ENCODE measurements at places on chromosomes 3 and 15.

GRCh38 chr3:71294919-71295318 lies 288.6 kb downstream of the FOXP1 start:
- DNase-seq: no peak

- DNase-seq: no peak
Observed at GRCh38 chr15:57376696-57377477, 582 bp downstream of the CGNL1 start.

DNA sequence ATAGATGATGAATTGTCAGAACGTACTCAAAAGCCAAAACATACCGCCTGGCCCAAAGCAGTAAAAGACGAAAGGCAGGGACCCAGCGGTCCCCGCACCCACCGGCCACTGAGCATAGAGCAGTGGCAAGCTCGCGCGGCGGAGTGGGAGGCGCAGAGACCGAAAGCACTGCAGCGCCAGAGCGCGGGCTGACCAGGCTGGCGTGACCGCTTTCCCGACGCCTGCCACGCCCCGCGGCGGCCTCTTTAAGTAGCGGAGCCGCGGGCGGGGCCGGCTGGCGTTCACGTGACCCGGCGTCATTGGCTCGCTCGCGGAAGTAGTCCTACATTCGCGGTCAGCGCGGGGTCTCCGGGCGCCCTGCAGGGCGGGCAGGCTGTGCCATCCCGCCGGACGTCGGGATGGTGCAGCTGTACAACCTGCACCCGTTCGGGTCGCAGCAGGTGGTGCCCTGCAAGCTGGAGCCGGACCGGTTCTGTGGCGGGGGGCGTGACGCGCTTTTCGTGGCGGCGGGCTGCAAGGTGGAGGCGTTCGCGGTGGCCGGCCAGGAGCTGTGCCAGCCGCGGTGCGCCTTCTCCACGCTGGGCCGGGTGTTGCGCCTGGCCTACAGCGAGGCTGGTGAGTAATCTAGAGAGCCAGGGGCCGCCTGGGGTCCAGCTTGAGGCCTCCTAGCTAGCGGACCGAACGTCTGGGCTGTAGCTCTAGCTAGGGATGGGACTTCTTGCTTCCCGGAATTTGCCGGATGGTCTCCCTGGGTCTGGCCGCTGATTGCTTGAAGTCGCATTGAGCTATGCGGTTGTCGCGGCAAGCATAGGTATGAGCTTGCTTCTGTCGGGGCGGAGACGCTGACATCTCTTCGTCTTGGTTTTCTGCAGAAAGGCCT lies at the start of gene HPS3:
Gene HPS3 (plus strand): TSS at position 313 of the 880 bp plus-strand sequence. CDS start 86 bp downstream, at position 399.
- DNase-seq: peak; percentile 73

- no peak for DNase-seq
Observed at GRCh38 chr15:76711351-76711827, 193.8 kb downstream of the SCAPER start.

DNA sequence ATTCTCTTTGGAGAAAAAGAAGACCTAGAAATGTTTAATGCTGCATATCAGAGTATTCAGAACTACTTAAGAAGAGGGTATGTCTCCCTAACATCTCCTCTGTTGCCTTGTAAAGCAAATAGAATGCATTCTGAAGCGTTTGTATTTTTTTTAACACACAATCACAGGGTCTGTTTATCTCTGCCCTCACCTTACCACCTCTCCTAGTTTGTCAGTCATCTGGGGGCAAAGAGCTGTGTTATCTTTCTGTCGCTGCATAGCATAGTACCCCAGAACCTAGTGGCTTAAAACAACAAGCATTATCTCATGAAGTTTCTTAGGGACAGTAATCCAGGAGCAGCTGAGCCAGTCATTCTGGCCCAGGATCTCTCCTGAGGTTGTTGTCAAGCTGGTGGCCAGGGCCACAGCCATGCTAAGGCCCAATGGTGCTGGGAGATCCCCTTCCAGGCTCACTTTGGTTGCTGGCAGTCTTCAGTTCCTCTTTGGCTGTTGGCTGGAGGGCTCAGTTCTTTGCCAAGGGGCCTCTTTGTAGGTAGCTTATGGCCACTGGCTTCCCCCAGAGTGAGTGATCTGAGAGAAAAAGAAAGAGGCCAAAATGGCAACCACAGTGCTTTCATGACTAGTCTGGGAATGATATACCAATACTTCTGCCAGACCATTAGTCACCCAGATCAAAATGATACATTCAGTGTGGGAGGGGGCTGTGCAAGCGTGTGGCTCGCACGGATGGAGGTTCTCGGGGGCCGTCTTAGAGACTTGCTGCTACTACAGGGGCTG lies 17.8 kb downstream of the EDEM1 start:
- DNase-seq: no peak

DNA sequence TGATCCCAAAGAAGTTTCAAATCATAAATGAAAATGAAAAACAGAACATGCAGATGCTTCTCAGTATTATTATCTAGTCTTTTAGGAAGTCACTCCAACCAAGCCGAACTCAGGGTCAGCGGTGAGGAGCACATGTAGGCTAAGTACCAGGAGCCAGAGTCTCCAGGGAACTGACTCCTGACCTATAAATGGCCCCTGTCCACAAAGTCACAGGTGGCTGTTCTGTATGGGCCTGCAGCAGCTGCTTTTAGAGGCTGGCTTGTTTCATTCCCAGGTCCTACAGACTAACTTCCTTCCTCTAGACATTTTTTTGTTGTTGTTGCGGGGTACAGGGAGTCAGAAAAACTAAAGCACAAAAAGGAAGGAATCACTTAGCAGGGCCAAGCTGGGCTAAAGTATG lies 54.6 kb downstream of the DAPK2 start:
- DNase-seq: no peak

DNA sequence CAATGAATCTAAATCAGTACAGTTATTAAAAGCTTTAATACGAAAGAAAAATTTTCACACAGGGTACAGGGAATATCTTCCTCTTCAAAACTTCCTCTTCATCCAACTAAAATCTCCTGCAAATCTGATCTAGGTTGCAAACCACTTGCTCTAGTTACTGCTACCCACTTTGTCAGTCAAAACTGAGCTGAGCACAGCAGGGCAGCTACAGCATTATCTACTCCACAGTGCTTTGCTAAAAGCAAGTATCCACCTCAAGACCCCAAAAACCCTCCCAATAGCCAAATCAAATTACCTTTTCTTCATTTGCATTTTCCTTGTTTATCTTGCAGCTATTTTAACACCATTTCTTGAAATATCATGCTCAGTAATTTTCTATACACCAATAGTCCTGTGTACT lies 14.7 kb downstream of the ZNF280D start:
- no peak for DNase-seq

- no peak for DNase-seq
Observed at GRCh38 chr3:18011387-18011786, 269.0 kb upstream of the TBC1D5 start.

DNA sequence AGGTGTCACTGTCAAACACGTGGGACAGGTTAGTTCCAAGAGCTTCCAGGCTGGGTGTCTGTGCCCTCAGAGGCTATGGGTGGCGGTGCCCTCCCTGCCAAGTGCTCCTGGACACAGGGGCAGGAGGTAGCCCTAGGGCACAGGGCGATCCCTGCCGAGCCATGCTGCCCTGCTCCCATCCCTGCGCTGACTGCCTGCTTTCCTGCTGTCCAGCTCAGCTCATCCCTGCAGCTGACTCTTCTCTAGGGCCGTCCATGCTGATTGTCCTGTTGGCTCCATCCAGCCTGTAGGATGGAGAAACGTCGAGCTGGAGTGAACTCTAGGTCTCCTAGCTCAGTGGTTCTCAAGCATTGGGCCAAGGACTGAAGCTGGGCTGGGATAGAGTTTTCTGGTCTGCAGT lies 3.7 kb downstream of the PDIA5 start:
- no peak for DNase-seq

DNA sequence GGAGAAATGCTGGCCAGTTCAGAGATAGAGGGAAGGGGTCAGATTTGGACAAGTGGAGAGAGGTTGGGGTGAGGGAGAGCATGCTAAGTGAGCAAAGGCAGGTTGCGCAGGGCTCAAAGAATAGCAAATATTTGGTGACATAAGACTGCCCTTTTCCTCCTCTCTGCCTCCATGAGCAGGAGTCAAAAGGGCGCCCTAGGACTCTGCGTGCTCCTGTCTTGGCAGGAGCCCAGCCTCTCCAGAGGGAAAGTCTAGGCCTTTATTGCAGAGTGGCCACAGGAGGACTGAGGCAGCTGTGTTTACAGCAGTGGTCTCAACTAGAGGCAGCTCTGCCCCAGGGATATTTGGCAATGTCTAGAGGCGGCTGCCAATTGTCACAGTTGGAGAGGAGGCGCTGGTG lies 165.6 kb downstream of the FAM43A start:
- DNase-seq: no peak

DNA sequence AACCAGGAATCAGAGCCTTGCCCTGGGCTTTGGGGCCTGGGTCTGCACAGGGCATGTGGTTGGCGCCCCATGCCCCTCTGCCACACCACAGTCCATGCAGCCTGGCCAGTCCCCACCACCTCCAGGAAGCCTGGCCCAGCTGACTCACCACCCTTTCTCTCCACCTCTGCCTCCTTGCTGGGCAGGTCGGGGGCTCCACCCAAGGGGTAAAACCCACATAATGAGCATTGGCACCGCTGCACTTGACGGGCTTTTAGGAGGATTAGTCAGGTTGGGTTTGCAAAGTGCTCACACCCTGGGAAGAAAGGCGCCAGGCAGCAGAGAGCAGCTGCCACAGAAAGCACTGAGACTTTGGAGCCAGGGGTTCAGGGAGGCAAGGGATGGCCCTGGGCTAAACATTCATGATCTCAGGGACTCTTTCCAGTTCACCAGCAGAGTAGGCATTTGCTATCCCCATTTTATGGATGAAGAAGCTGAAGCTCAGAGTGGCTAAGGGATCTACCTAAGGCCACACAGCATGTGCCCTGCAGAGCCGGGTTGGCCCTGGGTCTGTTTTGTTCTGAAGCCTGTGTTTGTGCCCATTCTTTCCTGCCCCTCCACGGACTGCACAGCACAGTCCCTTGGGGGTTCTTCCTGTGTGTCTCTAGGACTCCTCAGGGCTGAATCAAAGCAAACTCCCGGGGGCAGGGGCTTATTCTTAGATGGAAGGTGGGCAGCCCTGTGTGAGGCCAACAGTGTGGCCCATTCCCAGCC lies 113.4 kb downstream of the ETFA start:
- no peak for DNase-seq

DNA sequence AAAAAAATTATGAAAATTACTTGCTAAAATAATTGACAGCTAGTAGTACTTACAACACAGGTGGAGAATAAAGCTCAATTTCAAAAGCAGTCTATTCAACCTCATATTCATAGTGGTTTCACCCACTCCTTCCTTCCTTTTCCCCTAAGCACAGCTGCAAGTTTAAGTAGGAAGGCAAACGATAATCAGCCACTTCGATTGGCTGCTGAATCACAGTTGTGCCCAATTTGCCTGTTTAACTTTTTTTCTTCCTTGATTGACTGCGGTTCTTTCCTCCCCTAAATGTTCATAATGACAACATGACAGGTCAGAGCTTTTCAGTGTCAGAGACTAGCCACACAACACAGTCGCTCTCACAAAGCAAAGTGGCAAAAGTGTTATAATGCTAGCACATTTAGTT lies 468.0 kb upstream of the GBE1 start:
- DNase-seq: no peak

GRCh38 chr3:64533617-64534317 lies 154.0 kb downstream of the ADAMTS9 start:
- DNase-seq: no peak

DNA sequence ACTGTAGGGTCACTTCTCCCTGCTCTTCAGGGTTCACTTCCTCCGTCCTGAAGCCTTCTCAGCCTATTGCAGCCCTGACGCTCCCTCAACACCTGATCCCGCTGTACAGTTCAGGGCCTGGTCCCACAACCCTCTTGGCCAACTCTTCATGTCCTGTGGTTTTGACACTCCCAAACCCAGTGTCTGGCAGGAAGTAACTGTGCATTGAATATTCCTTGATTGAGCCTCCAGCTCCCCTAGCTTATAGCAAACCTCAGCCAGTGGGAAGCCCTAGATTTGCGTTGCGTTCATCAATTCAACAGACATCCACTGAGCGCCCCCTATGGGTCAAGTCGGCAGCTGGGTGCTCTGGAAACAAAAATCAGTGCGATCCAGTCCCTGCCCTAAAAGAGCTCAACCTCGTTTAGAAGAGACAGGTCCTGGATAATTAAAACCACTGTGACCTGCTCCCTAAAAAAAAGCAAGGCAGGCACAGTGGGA lies 13.5 kb downstream of the UBAP1L start:
- no peak for DNase-seq

DNA sequence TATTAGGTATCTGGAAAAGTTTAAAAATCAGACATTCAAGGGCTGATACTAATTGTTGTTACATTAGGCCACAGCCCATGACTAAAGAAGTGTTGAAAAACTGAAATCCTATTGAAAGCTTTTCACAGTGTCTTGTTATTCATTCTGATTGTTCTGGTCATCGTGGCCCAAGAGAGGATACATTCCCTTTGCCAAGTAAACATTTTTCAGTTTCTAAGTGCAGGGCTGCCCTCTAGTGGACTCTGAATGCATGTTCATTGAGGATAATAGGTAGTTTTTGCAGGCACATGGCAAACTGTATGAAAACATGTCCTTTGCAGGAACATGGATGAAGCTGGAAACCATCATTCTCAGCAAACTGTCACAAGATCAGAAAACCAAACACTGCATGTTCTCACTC lies 181.1 kb downstream of the MYRIP start:
- DNase-seq: no peak

DNA sequence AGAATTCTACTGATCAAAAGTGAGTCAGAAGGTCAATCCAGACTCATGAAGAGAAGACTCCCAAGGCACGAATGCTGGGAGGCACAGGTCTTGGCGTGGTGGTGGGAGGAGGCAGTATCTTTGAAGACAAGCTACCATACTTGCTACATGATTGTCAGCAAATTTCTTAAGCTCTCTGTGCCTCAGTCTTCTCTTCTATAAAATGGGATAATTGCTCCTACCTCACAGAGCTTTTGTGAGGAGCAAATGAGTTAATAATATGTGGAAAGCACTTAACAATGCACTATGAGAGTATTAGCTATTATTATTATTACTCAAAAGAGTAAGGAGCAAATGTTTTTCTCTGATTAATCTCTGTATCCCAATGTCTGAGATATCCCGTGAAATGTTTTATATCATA lies 36.2 kb downstream of the EHD4 start:
- no peak for DNase-seq

DNA sequence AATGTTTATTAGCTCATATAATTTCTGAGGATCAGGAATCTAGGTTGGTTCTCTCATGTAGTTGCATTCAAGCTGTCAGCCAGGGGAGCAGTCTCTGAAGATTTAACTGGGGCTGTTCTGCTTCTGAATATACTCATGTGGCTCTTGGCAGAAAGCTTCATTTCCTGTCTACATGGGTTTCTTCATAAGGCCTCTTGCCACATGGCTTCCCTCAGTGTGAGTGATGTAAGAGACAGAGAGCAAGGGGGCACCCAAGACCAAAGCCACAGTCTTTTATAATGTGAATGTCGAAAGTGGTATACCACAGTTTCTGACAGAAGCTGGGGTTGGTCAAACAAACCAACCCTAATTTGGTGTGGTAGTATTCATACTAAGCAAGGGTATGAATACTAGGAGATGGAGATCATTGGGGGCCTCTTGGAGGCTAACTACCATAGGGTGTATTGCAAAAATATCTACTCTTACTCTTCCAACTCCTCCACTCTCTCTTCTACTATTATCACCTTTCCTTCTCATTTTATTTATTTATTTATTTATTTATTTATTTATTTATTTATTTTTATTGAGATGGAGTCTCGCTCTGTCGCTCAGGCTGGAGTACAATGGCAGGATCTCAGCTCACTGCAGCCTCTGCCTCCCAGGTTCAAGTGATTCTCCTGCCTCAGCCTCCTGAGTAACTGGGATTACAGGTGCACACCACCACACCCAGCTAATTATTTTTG lies 123.8 kb downstream of the B3GALNT1 start:
- DNase-seq: no peak
